RPMI7951 (cell line): ENCODE measurements at places on chromosomes 2 and 18. TPM values are rescaled to one million over a fixed set of nuclear protein-coding genes. Genes with fewer than 3 reads are reported as not detected.

GRCh38 chr2:239156516-239157265, 244.1 kb downstream of the HDAC4 start:
- DNase-seq, result no peak

- DNase-seq, result no peak
These were observed 73.8 kb upstream of the RAB6C start for GRCh38 chr2:129905664-129906081.

GRCh38 chr2:240704651-240705050, 13.0 kb downstream of the AQP12A start:
- DNase-seq, result no peak

The OSBPL1A gene
- total RNA-seq, result 30.3 and 35.4 TPM in 2 replicates

The GAD1 gene
- total RNA-seq, result 3.9 and 6.7 TPM in 2 replicates
